GM12878 (cell line): ENCODE measurements at places on chromosomes 4 and X.
A peak's percentile ranks its signal among the peaks of the same experiment; 100 is the strongest.

- DNase-seq: no peak
Observed at GRCh38 chr4:54276641-54277430, 47.7 kb downstream of the PDGFRA start.

GRCh38 chrX:1112321-1112720 lies 100.1 kb downstream of the CRLF2 start:
- no peak for DNase-seq

- DNase-seq: no peak
Observed at GRCh38 chrX:77009691-77010090, 437.5 kb upstream of the FGF16 start.

- no peak for DNase-seq
Observed at GRCh38 chrX:154436983-154437752, at the start of gene GDI1. TSS of gene GDI1 (plus strand) at chrX:154437154. CDS start at chrX:154437255, 101 bp downstream.

- no peak for DNase-seq
Observed at GRCh38 chrX:129540722-129541184, 694 bp downstream of the OCRL start.

DNA sequence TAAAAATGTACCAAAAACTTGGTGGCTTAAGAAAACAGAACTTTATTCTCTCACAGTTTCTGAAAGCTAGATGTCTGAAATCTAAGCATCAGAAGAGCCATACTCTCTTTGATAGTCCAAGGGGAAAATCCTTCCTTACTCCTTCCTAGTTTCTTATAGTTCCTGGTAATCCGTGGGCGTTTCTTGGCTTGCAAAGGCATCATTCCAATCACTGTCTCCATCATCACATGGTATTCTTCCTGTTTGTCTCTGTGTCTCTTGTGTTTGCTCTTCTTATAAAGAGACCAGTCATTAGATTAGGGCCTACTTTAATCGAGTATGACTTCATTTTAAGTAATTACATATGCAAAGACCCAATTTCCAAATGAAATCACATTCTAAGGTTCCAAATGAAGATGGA lies 118.9 kb upstream of the FSTL5 start:
- no peak for DNase-seq

GRCh38 chr4:100510551-100510950 lies 7.3 kb downstream of the EMCN start:
- DNase-seq: no peak

GRCh38 chr4:102454981-102455685 lies 46.0 kb upstream of the NFKB1 start:
- no peak for DNase-seq

GRCh38 chrX:154411981-154412340 lies 622 bp downstream of the TAFAZZIN start:
- no peak for DNase-seq

GRCh38 chrX:54074826-54075225 lies 30.6 kb upstream of the PHF8 start:
- no peak for DNase-seq

- DNase-seq: no peak
Observed at GRCh38 chr4:24686866-24687692, 102.7 kb upstream of the DHX15 start.

- DNase-seq: no peak
Observed at GRCh38 chrX:113726009-113726408, 857.9 kb upstream of the HTR2C start.

- no peak for DNase-seq
Observed at GRCh38 chr4:139904406-139904805, 238.8 kb downstream of the MGST2 start.

DNA sequence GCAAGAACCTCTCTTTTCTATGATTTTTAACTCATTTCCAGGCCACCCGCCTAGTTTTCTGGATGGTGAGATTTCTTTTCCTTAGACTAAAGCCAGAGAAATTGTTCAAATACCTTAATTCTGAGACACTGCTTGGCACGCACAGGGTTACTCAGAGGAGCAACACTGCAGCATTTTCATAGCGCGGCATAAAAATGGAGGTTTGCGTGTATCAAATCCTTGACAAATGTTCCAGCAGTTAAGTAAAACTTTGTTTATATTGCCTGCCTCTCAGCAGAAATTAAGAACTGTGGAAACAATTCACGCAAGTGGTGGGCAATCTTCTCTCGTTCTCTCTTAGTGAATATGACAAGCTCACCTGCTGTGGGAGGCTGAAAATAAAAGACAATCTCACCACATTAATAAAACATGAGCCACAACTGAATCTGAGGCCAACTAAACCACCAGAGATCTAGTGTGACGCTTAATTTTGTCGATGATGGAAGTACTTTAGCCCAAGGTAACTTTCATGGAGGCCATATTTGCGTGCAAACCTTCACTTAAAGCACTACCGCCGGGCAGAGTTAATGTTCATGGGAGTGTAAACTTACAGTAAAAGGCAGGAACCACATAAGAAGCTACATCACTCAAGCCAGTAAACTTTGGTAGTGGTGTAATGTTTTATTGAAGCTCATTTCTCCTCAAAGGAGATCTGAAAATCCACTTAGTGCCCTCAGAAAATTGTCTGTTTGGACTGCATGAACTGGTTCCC lies 894.8 kb upstream of the EPHA5 start:
- DNase-seq: no peak

DNA sequence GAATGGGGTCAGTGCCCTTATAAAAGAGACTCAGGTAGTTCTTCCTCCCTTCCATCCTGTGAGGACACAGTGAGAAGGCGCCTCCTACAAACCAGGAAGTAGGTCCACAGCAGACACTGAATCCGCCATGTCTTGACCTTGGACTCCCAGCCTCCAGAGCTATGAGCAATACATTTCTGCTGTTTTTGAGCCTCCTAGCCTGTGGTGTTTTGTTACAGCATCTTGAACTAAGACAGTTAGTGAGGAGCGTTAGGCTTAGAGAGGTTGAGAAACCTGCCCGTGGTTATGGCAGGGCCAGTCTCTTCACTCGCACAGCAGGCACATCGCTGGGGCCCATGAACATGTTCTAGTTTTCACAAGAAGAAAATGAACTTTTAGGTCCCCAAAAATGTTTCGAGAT lies 19.7 kb downstream of the SHROOM2 start:
- DNase-seq: no peak

DNA sequence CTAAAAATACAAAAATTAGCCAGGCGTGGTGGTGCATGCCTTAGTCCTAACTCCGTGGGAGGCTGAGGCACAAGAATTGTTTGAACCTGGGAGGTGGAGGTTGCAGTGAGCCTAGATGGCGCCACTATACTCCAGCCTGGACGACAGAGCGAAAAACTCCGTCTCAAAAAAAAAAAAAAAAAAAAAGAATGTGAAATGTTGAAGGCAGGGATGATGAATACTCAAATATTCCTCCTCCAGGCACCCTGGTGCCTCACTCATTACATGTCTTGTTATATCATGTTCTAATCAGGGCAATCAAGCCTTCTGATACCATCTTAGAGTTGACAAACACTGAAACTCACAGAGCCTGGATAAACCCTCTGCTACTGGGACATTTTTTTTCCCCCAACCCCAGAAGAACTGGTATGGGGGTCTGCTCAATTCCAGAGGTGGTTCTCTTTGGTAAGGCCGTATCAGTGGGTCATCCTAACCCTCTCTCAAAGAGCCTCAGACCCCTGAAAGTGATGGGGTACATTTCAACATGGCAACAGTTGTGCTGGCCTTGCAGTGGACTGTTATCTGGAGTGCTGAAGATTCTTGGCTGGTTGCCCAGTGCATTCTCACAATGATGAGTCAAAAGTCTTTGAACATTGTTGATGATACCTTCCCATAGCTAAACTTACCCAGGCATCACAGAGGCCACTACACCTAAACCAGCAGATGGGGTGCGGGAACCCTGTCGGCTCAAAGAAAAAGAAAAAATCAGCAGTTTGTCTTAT lies 2.4 kb upstream of the SH3KBP1 start:
- peak; percentile 84 for DNase-seq

DNA sequence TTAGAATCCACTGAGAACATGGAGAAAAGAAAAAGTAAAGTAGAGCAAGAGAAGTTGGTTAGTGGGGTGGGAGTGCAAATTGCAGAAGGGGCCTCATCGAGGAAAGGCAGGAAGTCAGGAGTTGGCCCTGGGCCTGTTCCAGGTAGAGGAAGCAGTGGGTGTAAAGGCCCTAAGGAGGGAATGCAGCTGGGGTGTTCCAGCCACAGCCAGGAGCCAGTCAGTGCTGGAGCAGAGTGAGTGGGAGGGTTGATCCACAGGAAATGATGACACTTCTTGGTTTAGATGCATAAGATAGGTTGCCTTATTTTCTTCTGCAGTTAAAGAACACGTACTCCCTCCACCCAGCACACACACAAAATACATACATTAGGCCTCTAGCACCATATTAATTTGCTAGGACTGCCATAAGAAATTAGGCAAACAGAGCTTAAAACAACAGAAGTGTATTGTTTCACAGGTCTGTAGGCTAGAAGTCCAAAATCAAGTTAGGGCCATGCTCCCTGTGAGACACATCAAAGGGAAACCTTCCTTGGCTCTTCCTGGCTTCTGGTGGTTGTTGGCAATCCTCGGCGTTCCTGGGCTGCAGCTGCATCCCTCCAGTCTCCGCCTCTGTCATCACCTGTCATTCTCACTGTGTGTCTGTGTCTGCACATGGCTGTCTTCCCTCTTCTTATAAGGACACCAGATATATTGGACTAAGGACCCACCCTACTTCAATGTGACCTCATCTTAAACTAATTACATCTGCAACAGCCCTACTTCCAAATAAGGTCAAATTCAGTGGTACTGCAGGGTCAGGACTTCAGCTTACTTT lies 205.9 kb downstream of the AASDH start:
- DNase-seq: no peak

DNA sequence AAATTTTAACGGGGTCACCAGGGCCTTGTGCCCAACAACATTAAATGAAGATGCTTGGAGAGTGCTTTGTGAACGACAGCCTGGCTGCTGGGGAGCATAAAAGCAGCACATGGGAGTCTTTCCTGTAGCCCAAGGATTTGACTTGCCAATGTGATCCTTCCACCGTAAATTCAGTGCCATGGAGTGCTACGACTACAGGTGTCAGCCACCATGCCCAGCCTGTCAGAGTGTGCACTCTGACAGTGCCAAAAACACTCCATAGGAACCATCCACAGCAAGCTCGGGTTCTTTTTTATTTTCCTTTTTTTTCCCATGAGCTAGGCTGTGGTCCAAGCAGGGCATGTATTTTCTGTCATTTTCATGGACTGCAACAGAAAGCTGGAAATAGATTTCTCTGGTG lies 156.9 kb downstream of the NLGN4X start:
- no peak for DNase-seq

DNA sequence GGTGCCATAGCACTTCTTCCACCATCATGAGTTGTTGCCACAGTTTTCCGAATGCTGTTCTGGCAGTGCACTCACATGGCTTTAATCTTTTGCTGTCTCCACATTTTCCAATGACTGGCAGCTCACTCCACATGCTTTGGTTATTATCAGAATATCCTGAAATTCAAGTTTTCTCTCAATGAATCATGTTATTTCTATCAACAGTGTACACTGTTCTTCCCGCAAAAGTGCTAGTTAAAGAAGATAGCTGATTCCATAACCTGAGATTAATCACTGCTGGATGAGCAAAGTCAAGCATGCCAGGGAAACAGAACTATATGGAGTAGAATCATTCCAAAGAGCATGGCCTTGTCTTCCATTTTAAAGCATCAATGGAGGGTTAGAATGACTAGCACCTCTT lies 14.6 kb upstream of the IL13RA2 start:
- no peak for DNase-seq

GRCh38 chr4:48489683-48490011 lies 405 bp upstream of the ZAR1 start:
- DNase-seq: no peak

GRCh38 chr4:125492957-125493356 lies 178.2 kb downstream of the FAT4 start:
- DNase-seq: no peak

DNA sequence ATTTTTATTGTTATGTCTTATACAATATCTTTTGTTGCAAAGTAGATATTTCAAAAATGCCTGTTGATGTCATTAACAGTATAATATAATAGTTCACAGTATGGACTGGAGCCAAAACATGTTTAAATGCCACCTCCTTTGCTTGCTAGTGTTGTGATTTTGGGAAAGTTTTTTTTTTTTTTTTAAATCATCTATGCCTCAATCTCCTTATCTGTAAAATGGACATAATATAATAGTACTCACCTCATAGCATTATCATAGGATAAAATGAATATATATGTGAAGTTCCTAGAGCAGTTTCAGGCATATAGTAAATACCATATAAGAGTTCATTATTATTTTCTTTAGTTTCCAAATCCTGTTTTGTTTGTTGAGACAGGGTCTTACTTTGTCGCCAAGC lies 18.3 kb upstream of the MRPL1 start:
- no peak for DNase-seq

- no peak for DNase-seq
Observed at GRCh38 chr4:96913441-96914080, 1073.7 kb downstream of the PDHA2 start.

- DNase-seq: no peak
Observed at GRCh38 chr4:74660866-74661265, 133.5 kb downstream of the BTC start.

DNA sequence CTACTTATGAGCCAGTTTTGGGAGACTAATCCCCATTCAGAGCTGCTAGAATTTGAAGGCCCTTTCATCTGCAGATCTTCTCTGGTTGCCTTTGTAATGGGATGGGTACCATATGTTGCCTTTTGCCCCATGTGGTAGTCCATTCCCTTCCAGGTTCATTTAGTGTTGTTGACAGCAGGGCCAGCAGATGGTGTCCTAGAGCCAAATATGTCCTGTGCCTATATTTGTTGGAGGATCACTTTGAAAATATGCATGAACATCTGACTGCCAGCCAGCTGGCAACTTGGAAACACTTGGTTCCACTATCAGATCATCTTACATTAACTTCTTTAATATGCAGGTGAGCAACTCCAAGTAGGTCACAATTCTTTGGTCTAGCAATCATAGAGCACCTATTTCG lies 30.4 kb downstream of the CFAP299 start:
- peak; percentile 26 for DNase-seq

GRCh38 chr4:68259191-68259590 lies 13.7 kb upstream of the TMPRSS11B start:
- no peak for DNase-seq

DNA sequence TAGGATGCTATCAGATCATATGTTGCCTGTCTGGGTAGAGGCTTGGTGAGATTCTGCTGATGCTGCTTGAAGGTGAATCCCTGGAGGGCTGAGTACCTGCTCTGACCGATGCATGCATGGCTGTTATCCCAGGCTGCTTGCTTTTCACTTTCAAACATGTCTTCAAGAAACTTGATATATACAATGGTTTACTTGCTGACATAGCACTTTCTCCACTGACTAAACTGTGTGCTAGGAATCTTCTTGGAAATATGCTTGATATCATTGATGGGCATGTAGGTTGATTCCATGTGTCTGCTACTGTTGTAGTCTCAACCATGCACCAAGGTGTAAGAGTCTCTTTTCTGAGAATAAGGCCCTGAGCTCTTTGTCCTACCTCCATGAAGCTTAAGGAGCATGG lies 79.6 kb upstream of the WDR1 start:
- no peak for DNase-seq

GRCh38 chrX:13223868-13224567 lies 95.8 kb downstream of the ATXN3L start:
- no peak for DNase-seq
